Suprapubic skin (tissue), 4 donors: ENCODE measurements at places on chromosomes 5 and 9. TPM values are rescaled to one million over a fixed set of nuclear protein-coding genes. Genes with fewer than 3 reads are reported as not detected.
A peak's percentile ranks its signal among the peaks of the same experiment; 100 is the strongest.

- no peak overlapping the region for H3K4me3 ChIP-seq
- H3K4me1 ChIP-seq: no peaks in the 10 kb centered on the region
- H3K27me3 ChIP-seq: peaks cover 4% of the 10 kb centered on the region
- no peak overlapping the region for H3K27ac ChIP-seq
- no peaks in the 10 kb centered on the region for H3K36me3 ChIP-seq
Observed at GRCh38 chr5:158275511-158275910, 416.6 kb upstream of the CLINT1 start.

- peaks cover 26% of the 10 kb centered on the region for H3K36me3 ChIP-seq
- no peaks in the 10 kb centered on the region for H3K27me3 ChIP-seq
- H3K4me1 ChIP-seq: peaks cover 39% of the 10 kb centered on the region
- DNase-seq: no peak
- H3K4me3 ChIP-seq: no peak overlapping the region
Observed at GRCh38 chr5:149610589-149611255, 29.4 kb downstream of the ARHGEF37 start.

Gene TSSK1B
- total RNA-seq: 3.9 TPM

GRCh38 chr5:67620424-67621397, 424.1 kb upstream of the CD180 start:
- no peak overlapping the region for H3K4me3 ChIP-seq
- DNase-seq: no peak
- no peaks in the 10 kb centered on the region for H3K36me3 ChIP-seq
- peak overlapping the region; percentile 16 for H3K27ac ChIP-seq
- H3K4me1 ChIP-seq: peaks cover 26% of the 10 kb centered on the region

DNA sequence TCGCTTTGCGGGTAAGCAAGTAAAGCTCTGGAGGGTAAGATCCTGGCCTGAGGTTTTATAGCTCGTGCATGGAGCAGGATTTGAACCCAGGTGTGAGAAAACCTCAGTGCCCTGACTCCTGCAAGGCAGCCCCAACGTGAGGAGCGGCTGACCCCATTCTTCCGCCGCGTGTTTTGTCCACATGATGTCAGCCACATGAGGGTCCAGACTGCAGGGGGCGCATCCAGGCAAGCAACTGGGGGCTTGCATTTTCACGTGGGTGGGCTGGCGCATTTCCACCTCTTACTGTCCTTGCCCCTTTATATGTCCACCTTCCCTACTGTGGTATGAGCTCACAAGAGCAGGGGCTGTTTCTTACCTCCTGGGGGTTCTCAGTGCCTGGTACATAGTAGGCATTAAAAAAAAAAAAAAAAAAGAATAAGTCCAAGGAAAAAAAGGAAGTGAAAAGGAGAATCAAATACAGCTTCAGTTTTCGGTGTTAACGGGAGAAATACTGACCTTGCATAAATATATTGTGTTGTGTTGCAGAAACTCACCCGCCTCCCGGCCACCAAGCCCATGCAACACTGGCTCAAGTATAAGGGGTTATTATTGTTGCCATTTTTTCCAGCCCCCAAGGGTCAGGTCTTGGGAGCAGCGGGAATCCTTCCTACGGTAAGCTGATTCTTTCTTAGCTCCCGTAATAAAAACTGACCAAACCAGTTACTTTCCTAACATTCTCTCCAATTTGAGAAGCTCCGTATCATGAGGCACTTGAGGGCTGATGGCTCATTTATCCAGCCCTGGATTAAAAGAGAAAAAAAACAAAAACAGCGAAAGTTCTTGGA, 15.0 kb downstream of the TLX3 start:
- no peak overlapping the region for H3K4me3 ChIP-seq
- no peaks in the 10 kb centered on the region for H3K4me1 ChIP-seq
- no peaks in the 10 kb centered on the region for H3K36me3 ChIP-seq
- H3K27me3 ChIP-seq: peaks cover 85% of the 10 kb centered on the region
- no peak for DNase-seq

DNA sequence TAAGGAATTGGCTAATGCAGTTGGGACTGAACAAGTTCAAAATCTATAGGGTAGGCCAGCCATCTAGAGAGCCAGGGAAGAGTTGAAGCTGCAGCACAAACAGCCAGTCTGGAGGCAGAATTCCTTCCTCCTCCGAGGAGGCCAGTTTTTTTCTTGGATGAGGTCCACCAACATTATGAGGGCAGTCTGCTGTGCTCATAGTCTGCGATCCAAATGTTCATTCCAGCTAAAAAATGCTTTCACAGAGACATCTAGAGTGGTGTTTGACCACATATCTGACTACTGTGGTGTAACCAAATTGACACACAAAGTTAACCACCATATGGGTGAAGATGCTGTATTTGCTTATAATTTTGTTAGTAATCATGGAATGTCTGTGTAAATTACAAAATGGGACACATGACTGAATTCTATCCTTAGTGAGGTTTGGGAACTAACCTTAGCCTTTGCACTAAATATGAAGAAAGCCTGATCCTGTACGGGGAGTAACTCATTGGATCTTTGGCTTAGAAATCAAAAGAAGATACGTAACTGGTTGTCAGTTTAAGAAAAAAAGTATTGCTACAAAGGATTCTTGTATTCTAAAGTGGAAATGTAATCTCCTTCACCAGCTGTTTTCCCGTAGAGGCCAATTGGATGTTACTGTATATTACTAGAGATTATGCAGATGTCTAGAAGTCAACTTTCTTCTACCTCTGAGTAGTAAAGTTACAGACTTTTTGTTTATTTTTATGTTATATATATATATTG, 70.6 kb downstream of the SPIN1 start:
- peaks cover 3% of the 10 kb centered on the region for H3K4me1 ChIP-seq
- H3K4me3 ChIP-seq: no peak overlapping the region
- H3K27me3 ChIP-seq: no peaks in the 10 kb centered on the region
- peaks cover 12% of the 10 kb centered on the region for H3K36me3 ChIP-seq

DNA sequence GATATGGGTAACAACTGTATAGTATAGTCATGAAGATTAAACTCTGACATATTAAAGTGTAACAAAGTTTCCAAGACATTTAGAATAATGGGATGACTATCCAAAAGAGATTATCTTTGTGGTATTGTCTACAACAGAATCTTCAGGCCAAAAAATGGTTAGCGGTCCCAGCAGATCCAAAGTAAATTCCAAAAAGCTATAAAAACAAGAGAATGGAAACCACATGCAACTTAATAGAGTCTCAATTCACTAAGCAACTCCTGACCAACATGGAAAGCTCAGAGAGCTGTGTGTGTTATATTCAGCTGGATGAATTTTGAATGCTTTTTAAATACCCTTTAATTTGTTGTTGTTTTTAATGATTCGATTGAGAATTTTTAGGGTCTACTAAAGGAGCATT, 688.2 kb downstream of the CETN3 start:
- no peaks in the 10 kb centered on the region for H3K27me3 ChIP-seq
- no peaks in the 10 kb centered on the region for H3K36me3 ChIP-seq
- H3K4me1 ChIP-seq: no peaks in the 10 kb centered on the region
- H3K4me3 ChIP-seq: no peak overlapping the region
- no peak overlapping the region for H3K27ac ChIP-seq

DNA sequence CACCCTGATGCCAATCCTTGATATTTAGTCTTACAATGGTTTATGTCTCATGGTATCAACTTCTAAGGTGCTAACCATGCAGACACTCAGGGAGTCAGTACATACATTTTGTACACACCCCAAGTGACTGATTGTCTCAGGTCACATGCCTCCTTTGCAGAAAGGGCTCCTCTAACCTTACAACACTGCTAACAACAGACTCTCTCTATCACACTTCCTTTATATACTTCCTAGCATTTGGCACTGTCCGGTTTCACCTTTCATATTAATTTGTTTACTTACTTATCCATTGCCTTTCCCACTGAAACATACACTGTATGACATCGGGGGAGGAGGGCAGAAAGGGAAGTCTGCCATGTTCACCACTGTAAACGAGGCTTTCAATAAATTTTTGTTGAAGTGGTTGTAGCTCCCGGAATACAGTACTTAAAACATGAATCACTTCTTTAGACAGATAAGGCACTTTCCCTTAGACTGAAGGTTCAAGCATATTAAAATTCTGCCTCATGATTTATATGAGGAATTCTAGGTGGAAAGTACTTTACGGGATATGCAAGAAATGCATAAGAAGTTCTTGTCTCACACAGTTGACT, 20.6 kb downstream of the EMB start:
- no peaks in the 10 kb centered on the region for H3K27me3 ChIP-seq
- DNase-seq: no peak
- no peaks in the 10 kb centered on the region for H3K4me1 ChIP-seq
- no peaks in the 10 kb centered on the region for H3K36me3 ChIP-seq

Gene ZNF354C
- total RNA-seq: 1.9 TPM

- no peak overlapping the region for H3K4me3 ChIP-seq
- no peaks in the 10 kb centered on the region for H3K36me3 ChIP-seq
- no peak for DNase-seq
- H3K4me1 ChIP-seq: peaks cover 10% of the 10 kb centered on the region
- H3K27me3 ChIP-seq: no peaks in the 10 kb centered on the region
- no peak overlapping the region for H3K27ac ChIP-seq
Observed at GRCh38 chr5:78718824-78719223, 70.3 kb upstream of the LHFPL2 start.

GRCh38 chr5:55413644-55414043, 105.9 kb downstream of the MTREX start:
- H3K4me1 ChIP-seq: peaks cover 1% of the 10 kb centered on the region
- H3K27ac ChIP-seq: no peak overlapping the region
- DNase-seq: no peak
- peaks cover 12% of the 10 kb centered on the region for H3K36me3 ChIP-seq
- H3K4me3 ChIP-seq: no peak overlapping the region

GRCh38 chr9:118563677-118564076, 805.6 kb downstream of the BRINP1 start:
- no peaks in the 10 kb centered on the region for H3K36me3 ChIP-seq
- H3K4me1 ChIP-seq: no peaks in the 10 kb centered on the region
- H3K4me3 ChIP-seq: no peak overlapping the region
- H3K27ac ChIP-seq: no peak overlapping the region
- DNase-seq: no peak

GRCh38 chr9:107492381-107492970, 2.9 kb upstream of the KLF4 start:
- peaks cover 24% of the 10 kb centered on the region for H3K4me1 ChIP-seq
- no peak overlapping the region for H3K4me3 ChIP-seq
- peaks cover 9% of the 10 kb centered on the region for H3K36me3 ChIP-seq
- no peaks in the 10 kb centered on the region for H3K27me3 ChIP-seq

GRCh38 chr9:110947491-110948044, 90.7 kb downstream of the LPAR1 start:
- no peaks in the 10 kb centered on the region for H3K4me1 ChIP-seq
- no peaks in the 10 kb centered on the region for H3K27me3 ChIP-seq
- no peak overlapping the region for H3K4me3 ChIP-seq
- no peak for DNase-seq

DNA sequence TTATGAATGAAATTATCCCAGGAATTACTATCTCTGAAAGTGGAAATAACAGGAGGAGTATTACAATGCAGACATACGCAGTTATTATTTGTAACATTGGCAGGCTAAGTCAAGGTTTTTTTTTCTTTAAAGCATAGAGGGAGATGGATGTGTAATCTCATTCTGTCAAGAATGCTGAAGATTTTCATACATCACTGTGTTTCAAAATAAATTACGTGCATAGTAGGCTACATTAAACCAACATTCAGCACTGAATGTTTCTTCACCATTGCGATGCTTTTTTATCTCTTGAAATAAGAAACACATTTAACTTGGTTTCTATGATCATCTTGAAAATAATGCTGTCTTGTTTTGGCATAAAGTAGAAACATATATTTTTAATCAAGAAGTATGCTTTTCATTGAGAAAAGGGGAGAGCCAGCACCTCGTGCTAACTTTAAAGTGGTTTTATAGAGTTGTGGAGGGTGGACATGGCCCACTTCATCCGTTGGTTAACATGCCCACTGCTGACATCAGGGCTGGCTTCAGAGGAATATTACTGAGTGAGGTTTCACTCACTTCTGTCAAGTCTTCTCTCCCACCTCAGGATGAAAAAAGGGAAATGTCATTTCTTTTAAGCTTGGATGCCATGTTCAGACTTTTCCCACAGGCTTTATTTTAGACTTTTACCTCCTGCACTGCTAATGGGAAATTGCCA, 203.6 kb upstream of the MEF2C start:
- no peaks in the 10 kb centered on the region for H3K4me1 ChIP-seq
- H3K27me3 ChIP-seq: no peaks in the 10 kb centered on the region
- DNase-seq: no peak
- no peaks in the 10 kb centered on the region for H3K36me3 ChIP-seq
- no peak overlapping the region for H3K27ac ChIP-seq

GRCh38 chr9:87844506-87844905, 38.2 kb upstream of the SPATA31E1 start:
- no peaks in the 10 kb centered on the region for H3K36me3 ChIP-seq
- H3K4me1 ChIP-seq: no peaks in the 10 kb centered on the region
- no peak overlapping the region for H3K27ac ChIP-seq
- no peak for DNase-seq
- no peak overlapping the region for H3K4me3 ChIP-seq

Gene OMD
- 5.2 TPM for total RNA-seq

Gene FAM120AOS
- total RNA-seq: 34.9 TPM

Gene COQ4
- 119 TPM for total RNA-seq

GRCh38 chr5:138843316-138844124, 31.6 kb downstream of the LRRTM2 start:
- no peak overlapping the region for H3K4me3 ChIP-seq
- no peak for DNase-seq
- H3K4me1 ChIP-seq: peaks cover 33% of the 10 kb centered on the region
- H3K36me3 ChIP-seq: no peaks in the 10 kb centered on the region
- H3K27me3 ChIP-seq: no peaks in the 10 kb centered on the region
- no peak overlapping the region for H3K27ac ChIP-seq

Gene WNT8A
- total RNA-seq: not detected

Gene PTCH1
- 31.9 TPM for total RNA-seq

DNA sequence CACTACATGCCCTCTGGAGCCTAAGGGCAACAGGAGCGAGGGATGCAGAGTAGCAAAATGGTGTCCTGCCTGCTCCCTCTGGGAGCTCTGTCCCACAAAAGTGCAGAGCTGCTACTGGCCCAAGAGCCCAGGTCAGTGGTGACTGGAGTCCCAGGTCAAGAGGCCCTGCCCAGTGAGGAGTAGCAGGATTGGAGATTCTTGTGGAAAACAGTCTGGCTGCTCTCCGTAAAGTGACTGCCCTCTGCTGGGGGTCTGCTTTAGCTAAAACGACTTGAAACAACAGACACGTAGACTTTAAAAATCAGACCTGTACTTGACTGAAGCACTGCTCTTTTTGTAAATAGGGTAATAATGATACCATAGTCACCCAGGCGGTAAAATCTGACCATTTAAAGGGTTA, 917.0 kb downstream of the MAT2B start:
- no peaks in the 10 kb centered on the region for H3K27me3 ChIP-seq
- no peak overlapping the region for H3K4me3 ChIP-seq

DNA sequence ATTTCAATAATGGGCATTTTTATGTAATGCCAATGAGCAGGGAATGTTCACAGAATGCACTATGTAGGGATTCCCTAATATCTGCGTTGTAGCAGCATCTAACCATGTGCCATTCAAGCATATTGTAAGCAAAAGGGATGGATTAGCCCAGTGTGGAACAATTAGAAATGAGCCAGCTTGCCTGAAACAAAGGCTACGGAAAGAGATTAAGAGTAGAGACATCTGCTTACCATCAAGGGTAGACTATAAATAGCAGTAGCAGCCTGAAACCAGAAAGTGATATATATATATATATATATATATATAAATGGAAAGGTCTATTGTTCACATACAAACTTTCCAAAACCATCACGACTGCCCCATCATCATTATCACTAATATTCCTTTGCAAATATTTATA, 31.9 kb upstream of the CEP120 start:
- H3K4me1 ChIP-seq: peaks cover 8% of the 10 kb centered on the region
- DNase-seq: no peak
- no peaks in the 10 kb centered on the region for H3K36me3 ChIP-seq
- no peak overlapping the region for H3K27ac ChIP-seq

- H3K36me3 ChIP-seq: no peaks in the 10 kb centered on the region
- no peak for DNase-seq
- no peak overlapping the region for H3K27ac ChIP-seq
- no peaks in the 10 kb centered on the region for H3K27me3 ChIP-seq
- H3K4me3 ChIP-seq: no peak overlapping the region
Observed at GRCh38 chr5:112230606-112231005, 188.5 kb downstream of the EPB41L4A start.
